Spleen (tissue), 13 donors: ENCODE measurements at places on chromosomes 7 and 10. TPM values are rescaled to one million over a fixed set of nuclear protein-coding genes. Genes with fewer than 3 reads are reported as not detected.

The GRID2IP gene
- total RNA-seq, result 0.34 TPM

DNA sequence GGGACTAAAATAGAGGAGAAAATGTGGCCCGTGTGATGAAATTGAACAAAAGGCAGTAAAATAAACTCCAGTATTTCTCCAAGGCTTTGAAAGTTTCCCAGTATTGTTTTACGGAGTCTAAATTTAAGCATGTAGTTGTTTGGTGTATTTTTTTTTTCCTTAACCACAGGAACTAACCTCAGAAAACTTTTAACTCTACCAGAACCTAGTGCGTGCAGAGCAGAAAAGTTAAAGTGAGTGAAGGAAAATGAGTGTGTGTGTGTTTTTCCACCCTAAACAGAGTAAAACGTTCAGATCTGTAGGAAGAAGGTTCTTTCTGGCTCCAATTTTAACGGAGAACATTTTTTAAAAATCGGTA lies 812 bp downstream of the PROSER2 start:
- H3K27ac ChIP-seq, result peak overlapping the region; percentile 85
- H3K36me3 ChIP-seq, result no peaks in the 10 kb centered on the region
- DNase-seq, result no peak

DNA sequence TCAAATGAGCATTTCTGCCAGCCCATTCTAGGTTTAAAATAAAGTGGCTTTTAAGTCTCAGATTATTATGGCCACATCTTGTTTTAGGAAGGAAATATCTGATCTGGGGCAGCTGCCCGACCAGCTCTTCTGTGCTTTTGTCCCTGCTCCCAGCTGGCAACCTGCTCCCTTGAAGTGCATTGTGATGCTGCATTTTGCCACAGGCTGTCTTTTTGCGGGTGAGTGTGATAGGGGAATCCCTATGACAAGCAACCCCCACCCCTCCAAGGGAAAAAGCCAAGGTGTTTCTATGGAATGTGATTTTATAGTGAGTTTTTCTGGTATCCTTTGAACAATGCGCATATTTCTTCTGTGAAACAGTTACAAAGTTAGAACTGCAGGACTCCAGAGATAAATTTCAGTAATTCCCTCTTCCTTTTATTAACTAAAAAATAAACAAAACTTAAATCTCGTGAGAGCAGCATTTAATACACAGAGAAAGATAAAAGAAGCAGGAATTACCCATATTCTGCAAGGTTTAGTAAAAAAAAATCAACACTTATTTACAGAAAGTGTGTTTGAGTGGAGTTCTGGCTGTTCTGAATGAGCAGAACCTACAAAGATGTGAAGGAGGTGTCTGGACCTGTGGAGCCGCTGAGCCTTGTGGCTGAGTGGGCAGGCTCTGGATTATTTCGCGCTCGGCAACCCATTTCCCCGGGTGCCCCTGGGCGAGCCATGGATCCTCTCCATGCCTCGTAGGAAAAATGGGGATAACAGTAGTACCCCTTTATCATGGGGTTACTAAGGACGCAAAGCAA lies 10.1 kb upstream of the HPS1 start:
- no peaks in the 10 kb centered on the region for H3K36me3 ChIP-seq
- H3K4me3 ChIP-seq, result no peak overlapping the region
- peaks cover 7% of the 10 kb centered on the region for H3K27me3 ChIP-seq
- H3K4me1 ChIP-seq, result no peaks in the 10 kb centered on the region
- no peak overlapping the region for H3K27ac ChIP-seq

GRCh38 chr10:73576890-73577591 lies 14.1 kb downstream of the USP54 start:
- no peak overlapping the region for H3K4me3 ChIP-seq
- no peak overlapping the region for H3K27ac ChIP-seq
- H3K27me3 ChIP-seq, result no peaks in the 10 kb centered on the region
- no peak for DNase-seq

DNA sequence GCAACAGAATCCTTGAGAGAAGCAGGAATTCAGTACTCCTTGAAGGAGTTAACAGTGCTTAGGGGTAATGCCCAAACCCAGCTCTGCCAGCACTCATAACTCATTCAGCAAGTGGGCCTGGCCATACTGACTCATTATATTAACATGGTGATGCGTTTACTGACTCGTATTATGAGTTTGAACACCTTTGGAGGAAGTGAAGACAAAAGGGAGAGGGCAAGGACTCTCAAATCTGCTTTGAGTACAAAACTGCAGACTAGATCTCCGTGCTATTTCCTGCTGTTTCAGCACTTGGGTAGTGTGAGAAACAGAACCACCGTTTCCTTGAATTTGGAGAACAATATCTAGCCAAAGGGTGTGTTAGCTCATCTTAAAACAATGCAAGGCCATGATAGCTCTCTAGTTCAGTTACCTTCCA lies 30.8 kb downstream of the SLC16A9 start:
- no peak overlapping the region for H3K4me3 ChIP-seq
- H3K4me1 ChIP-seq, result peaks cover 4% of the 10 kb centered on the region
- no peaks in the 10 kb centered on the region for H3K27me3 ChIP-seq
- peak overlapping the region; percentile 65 for H3K27ac ChIP-seq
- no peak for DNase-seq
- no peaks in the 10 kb centered on the region for H3K36me3 ChIP-seq

DNA sequence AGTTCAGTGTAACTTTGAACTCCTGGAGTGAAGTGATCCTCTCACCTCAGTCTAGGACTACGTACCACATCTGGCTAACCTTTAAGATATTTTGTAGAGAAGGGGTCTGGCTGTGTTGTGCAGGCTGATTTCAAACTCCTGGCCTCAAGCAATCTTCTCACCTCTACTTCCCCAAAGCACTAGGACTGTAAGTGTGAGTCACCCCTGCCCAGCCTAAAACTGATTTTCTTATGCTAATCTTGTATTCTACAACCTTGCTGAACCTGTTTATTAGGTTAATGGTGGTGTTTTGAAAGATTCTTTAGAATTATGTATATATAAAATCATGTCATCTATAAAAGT lies 58.0 kb downstream of the LCOR start:
- no peak overlapping the region for H3K27ac ChIP-seq
- DNase-seq, result no peak
- H3K36me3 ChIP-seq, result no peaks in the 10 kb centered on the region
- H3K27me3 ChIP-seq, result no peaks in the 10 kb centered on the region
- peaks cover 20% of the 10 kb centered on the region for H3K4me1 ChIP-seq

The SBDS gene
- total RNA-seq, result 57.4 TPM

The PKD2L1 gene
- 4.5 TPM for total RNA-seq
